Stimulated activated CD4-positive, alpha-beta T cell treated with anti-CD3 and anti-CD28 coated beads, Interleukin-1b, Interleukin-23, amount 100 ng/mL, for 48 hours (primary cell): ENCODE measurements at places on chromosomes 13 and 19.

- no peak for DNase-seq
These were observed 2683.8 kb downstream of the PCDH9 start for GRCh38 chr13:64546371-64546770.

GRCh38 chr19:10460714-10461046 is 40.3 kb downstream of the PDE4A start:
- DNase-seq: no peak

DNA sequence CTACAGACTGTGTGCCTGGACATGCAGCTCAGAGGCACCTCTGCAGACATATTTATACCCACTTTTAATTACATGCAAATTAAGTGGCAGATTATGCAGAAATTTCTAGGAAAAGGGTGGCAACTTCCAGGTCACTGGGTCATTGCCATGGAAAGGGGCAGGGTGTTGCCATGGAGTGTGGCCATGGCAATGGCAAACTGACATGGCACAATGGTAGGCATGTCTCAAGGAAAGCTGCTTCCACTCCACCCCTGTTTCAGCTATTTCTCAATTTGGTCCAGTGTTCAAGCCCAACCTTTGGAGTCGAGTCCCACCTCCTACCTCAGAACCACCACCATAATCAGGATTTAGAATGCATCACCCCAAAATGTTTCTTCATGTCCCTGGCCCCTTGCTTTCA is 170.7 kb upstream of the TSHZ3 start:
- DNase-seq: no peak

GRCh38 chr19:38022791-38023670 is 116.0 kb downstream of the SIPA1L3 start:
- no peak for DNase-seq

DNA sequence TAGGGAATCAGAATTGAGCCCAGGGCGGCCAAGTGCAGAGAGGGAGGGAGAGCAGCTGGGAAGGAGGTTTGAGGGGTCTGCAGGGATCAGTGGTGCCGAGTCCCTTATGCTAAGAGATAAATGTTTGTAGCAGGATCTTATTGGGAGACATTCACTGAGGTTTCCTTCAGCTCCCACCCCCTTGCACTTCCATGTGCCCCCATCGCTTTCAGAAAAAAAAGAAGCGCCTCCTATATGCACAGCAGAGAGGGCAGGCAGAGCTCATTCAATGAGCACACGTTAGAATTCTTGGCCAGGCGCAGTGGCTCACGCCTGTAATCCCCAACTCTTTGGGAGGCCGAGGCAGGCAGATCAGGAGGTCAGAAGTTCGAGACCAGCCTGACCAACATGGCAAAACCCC is 28.0 kb downstream of the CYP4F2 start:
- DNase-seq: no peak

- peak; percentile 25 for DNase-seq
These were observed 53.4 kb downstream of the PDS5B start for GRCh38 chr13:32639502-32640105.

GRCh38 chr13:112756967-112757758 is 67.3 kb downstream of the ATP11A start:
- DNase-seq: no peak

- DNase-seq: no peak
These were observed 1.3 kb downstream of the TSKS start for GRCh38 chr19:49761625-49762311.

DNA sequence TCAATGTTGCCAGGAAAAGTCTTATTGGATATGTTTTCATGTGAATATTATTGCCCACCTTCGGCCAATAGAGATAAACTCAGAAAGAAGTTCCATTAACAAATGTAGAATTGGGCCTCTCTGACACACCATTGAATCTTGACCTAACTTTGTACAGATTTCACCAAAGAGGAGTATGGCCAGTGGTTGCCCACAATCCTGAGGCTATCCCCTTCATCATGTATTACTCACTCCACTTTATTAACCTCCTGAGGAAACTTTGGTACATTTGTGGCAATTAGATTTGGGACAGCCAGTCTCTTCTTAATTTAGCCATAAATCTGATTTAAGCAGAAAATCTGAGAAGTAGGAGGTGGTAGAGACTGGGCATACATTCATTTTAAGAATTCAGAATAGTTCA is 53.3 kb upstream of the POSTN start:
- DNase-seq: no peak
